ENCODE measurements at places on chromosomes 4 and X.

- no peak for DNase-seq
Measured at GRCh38 chrX:17214962-17215361, 160.0 kb upstream of the NHS start.

- no peak for DNase-seq
Measured at GRCh38 chrX:116238093-116238492, 67.5 kb downstream of the AGTR2 start.

DNA sequence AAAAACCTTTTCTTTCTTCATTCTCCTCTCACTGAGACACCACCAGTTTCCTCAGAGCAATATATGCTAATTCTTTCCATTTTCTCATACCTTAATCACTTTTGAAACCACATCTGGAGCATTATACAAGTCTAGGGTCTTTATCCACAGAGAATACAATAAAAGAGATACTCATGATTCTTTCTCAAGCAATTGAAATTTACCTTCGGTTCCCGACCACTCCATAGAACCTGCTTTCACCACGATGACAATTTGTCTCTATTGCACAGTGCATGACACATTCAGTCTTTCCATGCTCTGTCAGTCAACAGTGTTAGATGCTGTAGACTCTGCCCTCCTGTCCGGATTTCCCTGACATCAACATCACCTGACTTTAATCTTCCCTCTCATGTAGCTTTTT is 409.3 kb upstream of the NWD2 start:
- DNase-seq = no peak

GRCh38 chrX:78595901-78596502 is 63.1 kb downstream of the RTL3 start:
- no peak for DNase-seq

GRCh38 chrX:25016938-25017598 is 1.3 kb upstream of the ARX start:
- DNase-seq = no peak

GRCh38 chrX:64853424-64853823 is 122.8 kb downstream of the ZC4H2 start:
- DNase-seq = no peak

DNA sequence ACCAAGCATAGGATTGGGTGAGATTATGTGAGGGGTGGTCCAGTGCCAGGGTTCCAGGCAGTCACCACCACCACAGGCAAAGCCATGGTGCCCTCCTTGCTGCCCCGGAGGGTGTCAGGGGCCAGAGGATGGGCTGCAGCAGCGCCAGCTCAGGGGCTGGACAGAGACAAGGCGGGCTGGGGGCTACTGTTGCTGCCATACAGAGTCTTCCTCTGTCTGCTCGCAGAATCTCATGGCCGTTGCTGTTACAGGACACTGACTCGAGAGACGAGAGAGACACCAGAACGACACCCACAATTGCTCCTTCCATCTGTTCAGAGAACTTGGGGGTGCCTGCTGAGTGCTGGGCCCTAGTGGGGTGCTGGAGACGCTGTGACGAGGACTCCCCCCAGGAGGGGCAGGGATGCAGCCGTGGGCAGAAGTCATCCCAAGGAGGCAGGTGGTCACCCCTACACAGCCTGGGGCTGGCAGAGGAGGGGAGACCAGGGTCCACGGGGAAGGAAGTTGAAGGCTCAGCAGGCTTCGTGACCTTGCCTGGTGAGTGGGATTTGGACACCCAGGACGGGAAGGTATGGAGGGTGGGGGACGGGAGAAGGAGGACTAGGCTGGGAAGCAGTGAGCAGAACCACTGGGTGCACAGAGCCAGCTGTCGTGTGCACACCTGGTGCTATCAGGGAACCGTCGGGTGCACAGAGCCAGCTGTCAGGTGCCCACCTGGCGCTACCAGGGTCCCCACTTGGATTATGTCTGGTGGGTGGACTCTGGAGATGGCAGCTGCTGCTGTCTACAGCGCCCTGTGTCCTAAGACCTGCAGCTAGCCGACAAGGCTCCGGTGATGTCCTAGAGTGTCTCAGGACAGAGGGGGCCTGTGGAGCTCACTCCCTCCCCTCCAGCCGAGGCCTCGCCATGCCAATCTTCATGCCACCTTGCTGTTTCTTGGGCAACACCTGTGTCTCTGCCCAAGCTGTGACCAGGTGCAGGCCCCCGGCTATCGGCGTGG is 43.9 kb upstream of the HMX1 start:
- DNase-seq = no peak

- DNase-seq = peak; percentile 85
Measured at GRCh38 chrX:130060122-130061069, 49.9 kb downstream of the ELF4 start.

GRCh38 chr4:156584100-156584499 is 387.5 kb downstream of the PDGFC start:
- no peak for DNase-seq

GRCh38 chrX:103517246-103517645 is 2.0 kb downstream of the RAB40A start:
- DNase-seq = no peak

GRCh38 chrX:54786967-54787366 is 11.1 kb downstream of the ITIH6 start:
- DNase-seq = peak; percentile 28

DNA sequence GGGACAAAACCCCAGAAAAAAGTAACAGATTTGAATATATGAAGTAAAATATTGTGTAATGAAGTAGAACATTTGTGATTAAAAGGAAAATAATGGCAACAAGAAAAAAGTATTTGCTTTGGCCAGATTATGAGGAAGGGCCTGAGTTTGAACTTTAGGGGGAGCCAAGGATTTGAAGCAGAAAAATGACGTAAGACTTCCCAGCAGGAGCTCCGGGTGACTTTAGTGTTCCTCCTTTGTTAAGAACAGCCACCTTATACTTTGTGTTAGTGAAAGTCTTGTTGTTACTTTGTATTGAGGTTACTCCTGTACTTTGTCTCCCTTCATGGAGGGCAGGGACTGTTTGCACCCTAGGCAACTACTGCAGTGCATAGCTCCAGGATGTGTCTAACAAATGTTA is 41.1 kb downstream of the DCUN1D4 start:
- no peak for DNase-seq

DNA sequence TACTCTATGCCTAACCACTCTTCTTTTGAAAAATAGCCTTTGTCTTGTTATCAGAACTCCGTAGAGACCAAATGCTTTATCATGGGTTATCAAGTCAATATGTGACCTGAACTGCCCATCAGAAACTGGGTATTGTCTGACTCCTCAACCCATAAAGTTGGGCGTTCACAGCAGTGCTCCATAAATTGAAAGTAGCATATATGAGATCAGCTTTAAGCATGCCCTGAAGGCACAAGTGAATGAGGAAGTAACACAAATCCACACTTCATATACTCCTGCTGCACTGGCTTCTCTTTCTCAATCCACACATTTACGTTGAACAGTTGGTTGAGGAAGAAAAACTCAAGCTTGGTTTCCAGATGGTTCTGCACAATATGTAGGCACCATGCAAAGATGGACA is 1106.0 kb downstream of the STIM2 start:
- no peak for DNase-seq

GRCh38 chr4:11860996-11861395 is 432.3 kb upstream of the HS3ST1 start:
- no peak for DNase-seq
